Smooth muscle cell of trachea (primary cell): ENCODE measurements at places on chromosomes 2 and 18. TPM values are rescaled to one million over a fixed set of nuclear protein-coding genes. Genes with fewer than 3 reads are reported as not detected.

Gene SDC1
- total RNA-seq = 57.6 and 63.1 TPM in 2 replicates

Gene CCT4
- total RNA-seq = 162 and 205 TPM in 2 replicates

Gene FAM228B
- 6.3 and 9.3 TPM in 2 replicates for total RNA-seq

Gene MDH1B
- 0.99 and 1.2 TPM in 2 replicates for total RNA-seq

Gene KIF3C
- total RNA-seq = 11.3 and 13.6 TPM in 2 replicates
